Activated naive CD8-positive, alpha-beta T cell treated with anti-CD3 and anti-CD28 coated beads for 36 hours (primary cell): ENCODE measurements at places on chromosomes 12 and 14. TPM values are rescaled to one million over a fixed set of nuclear protein-coding genes. Genes with fewer than 3 reads are reported as not detected.

DNA sequence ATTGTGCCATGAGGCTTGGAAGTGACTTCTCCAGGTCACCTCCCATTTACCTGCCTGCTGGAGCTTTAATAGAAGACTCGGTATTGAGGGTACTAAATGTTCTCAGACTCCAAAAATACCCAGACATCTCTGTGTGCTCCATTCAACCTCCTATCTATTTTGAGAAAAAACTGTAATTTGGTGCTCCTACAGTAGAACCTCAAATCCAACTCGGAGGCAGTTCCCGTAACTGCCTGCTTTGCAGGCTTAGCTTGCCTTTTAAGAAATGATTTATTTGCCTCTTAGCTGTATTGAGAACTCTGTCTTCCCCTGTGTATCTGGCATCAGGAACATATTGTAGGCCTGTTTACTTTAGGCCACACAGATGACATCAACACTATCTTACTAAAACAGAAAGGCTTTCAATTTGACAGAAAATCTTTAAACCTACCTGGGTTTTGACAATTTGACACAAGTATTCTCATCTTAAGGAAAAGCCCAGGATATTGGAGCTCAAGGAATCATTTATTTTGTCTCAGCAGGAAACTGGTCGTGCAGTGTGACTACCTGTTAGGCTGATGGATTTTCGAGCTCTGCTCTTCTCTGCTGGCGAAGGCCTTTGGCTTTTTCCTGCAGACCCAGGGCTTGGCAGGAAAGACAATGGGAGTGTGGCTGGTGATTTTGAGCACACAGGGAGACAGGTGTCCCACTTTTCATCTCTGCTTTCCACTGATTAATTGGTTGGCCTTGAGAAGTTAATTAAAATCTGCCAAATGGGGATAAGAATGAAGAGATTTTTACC is 314.8 kb downstream of the SNAPC1 start:
- no peak for DNase-seq

DNA sequence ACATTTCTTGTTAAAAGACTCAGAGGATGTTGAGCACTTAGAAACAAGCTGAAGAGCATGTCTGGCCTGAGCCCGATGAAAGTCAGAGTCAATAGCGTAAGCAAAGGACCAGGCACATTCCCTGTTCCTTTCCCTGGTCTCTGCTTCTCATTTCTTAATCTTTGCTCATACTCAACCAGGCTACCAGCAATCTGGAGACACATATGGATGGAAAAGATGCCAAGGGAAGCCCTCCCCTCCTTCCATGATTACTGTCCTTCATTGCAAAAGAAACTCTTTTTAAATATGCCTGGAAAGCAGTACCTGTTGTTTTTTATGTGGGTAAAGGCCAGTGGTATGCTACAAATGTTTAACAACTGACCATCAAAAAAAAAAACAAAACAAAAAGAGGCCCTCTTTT is 44.2 kb upstream of the PLEKHG7 start:
- DNase-seq = no peak

GRCh38 chr14:88045705-88046104 is 40.8 kb downstream of the GPR65 start:
- no peak for DNase-seq

GRCh38 chr12:78177298-78177697 is 346.6 kb downstream of the NAV3 start:
- no peak for DNase-seq

GRCh38 chr12:48977290-48978281 is 536 bp upstream of the WNT1 start:
- peak; percentile 90 for DNase-seq

DNA sequence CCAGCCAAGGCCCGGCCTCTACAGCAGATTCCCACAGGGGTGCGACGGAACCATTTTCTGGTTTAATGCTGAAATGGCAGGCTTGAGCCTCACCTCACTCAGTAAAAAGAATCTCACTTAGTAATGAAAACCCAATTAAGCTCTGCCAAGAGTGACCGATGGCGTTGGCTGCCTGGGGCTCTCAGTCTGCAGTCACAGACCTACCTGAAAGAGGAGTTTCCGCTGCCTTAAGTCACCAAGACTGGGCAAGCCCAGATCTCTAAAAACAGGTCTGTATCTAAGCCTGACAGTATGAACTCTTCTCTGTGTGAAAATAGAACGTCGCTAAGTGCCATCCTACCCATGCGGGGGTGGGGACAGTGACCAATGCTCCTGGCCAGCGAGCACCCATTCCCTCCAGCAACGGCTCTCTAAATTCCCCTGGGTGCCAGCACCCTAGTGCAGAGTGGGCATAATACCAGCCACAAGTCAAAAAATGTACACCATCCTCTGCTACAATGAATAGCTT is 107.3 kb downstream of the FOXN3 start:
- no peak for DNase-seq

DNA sequence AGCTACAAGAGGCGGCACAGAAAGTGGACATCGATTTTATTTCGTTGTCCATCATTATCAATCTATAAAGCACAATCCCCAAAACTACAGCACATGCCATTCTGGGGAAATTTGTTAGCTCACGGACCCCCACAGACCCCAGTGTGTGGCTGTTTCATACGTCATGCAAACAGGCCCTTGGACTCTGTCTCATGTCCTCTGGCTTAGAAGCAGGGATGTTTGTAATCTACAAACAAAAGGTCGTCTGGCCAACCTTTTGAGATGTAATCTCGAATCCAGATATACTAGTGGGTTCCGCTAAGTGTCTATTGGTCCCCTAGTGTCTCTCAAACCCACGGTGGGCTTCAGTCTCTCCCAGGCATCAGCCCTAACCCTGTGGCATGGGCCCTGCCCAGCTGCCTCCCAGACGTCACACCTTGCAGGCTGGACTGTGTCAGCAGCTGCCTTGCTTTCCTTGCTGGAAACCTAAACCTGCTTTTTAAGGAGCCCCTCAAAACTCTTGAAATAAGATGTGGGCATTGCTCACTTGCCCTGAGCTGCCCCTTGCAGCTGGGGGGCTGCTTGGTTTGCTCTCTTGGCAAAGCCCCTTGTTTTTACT is 220.8 kb downstream of the ZFP36L1 start:
- no peak for DNase-seq

GRCh38 chr14:71824816-71825215 is 107.4 kb upstream of the RGS6 start:
- DNase-seq = no peak

- DNase-seq = no peak
Observed at GRCh38 chr12:51475543-51475942, 50.9 kb downstream of the SLC4A8 start.

DNA sequence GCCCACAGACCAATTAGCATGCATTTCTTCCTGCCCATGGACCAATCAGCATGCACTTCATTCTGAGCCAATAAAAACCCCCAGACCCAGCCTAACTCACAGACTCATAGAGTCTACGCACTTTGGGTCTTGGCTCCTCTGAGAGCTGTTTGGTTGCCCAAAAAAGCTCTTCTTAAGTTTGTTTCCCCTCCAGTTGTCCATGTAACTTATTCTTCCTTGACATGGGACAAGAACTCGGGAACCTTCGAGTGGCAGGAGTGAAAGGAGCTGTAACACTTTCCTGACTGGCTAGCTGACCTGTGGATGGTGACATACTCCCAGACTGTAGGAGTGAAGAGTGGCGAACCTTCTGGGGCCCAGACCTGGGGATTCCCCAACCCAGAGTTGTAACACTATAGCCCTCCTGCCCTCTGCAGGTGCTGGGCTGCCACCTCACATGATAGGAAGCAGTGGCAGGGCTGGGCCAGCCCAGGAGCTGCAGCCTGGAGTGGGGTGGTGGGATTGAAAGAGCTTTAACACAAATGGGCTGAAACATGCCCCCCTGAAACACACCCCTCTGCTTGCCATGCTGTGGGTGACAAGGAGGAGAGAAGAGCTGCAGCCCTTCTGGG is 4.4 kb upstream of the BTBD7 start:
- DNase-seq = peak; percentile 36

- peak; percentile 67 for DNase-seq
Observed at GRCh38 chr14:100237735-100238418, 1.1 kb upstream of the YY1 start.

GRCh38 chr14:23349156-23349845 is 3.4 kb downstream of the SLC22A17 start:
- no peak for DNase-seq

DNA sequence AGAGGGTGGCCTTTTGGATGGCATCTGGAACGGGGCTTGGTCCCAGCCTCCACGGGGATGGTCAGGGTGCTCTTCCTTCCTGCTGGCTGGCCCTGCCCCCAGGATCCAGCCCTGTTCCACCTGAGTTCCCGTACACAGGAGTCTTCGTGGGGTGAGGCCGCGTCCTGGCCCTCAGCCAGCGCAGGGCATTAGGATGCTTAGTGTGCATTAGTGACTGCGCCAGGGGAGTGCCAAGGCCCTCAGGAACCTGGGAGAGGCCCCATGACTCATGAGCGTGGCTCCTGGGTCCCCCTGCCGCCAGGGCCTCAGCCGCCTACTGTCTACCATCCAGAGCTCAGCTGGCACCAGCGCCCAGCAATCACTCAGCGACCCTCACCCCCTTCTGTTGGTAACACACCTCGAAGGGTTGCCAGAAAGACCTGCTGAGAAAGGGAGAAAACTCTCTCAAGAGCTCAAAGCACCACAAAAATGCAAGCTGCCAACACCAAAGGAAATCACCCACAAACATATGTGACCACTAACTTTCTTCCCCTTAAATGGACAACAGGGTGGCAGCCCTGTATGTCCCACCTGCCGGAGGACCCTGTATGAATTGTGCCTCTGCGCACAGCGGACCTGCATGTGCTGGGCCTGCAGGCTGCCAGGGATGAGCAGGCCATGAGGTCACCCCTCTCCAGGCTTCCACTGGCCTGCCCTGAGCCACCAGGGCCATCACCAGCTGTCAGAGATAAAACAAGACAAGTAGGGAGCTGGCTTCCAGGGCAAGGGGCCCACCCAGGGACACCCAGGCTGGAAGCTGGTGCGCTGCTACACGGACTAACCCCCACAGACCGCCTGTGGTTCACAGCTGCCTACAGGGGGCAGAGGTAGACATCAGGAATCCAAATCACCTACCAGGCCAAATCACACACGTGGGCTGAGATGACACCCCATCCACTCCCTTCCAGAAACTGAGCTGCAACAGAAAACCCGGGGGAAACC is 28.7 kb downstream of the CCDC85C start:
- no peak for DNase-seq

DNA sequence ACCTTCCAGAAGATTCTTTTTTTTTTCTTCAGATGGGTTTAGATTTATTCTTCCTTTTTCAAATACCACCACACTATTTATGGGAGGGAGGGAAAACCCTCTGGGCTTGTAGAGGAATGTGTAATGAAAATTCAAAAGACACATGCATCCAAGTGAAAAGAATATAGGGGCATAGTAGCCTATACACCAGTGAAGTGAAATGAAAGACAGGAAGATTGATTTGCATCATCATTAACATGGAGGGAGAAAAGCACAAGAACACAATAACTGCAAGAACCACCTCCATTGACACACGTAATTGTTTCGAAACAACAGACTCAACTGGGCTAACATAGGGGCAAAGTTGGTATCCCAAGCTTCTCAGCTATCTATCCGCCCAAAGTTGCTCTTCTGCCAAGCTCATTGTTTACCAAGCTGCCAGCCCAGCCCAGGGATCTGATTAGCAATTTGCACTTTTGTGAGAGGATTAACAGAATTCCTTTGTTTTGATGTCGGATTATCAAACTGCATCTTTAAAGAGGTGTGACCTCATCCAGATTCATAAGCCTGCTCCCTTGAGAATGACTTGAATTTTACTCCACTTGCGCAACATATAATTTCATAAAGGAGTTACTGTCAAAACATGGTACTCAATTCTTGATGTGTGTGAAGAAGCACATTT is 430.5 kb upstream of the SOX5 start:
- no peak for DNase-seq

- DNase-seq = no peak
Observed at GRCh38 chr12:71164568-71165197, 6.9 kb upstream of the TSPAN8 start.

DNA sequence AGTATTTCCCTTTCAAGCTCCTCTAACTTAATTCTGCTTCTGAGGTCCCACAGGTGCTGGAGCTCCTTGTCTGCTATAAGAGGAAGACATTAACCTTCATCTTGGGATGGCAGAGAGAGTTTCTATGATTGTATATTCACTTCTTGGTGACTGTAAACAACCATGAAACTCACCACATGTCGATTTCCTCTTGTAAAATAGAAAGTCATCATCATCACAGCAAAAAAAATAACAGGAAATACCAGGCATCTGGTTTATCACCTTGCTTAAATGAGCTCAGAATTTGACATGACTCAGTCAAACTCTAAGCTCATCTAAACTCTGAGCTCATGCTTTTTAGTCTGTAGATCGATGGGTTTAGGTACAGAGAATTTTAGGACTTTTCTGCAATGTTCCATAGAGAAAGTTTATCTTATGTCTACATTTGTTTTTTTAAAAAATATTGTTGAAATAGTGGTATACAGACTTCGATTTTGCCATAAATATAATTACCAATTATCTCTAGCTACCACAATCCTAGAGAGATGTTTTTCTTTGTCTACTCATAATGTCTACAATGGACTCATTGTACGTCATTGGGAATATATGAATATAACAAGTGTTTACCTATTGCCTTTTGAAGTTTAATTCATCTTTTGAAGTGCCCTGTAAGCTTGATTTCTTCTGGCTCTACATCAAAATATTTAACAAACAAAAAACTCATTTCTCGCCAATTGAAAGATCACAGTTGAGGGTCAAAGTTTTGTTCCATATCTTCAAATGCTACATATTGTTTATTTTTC is 58.4 kb downstream of the IGF1 start:
- no peak for DNase-seq

GRCh38 chr14:72869407-72870329 is 24.2 kb downstream of the DPF3 start:
- DNase-seq = no peak

- DNase-seq = no peak
Observed at GRCh38 chr14:93234798-93235197, 27.7 kb downstream of the UBR7 start.

- DNase-seq = no peak
Observed at GRCh38 chr12:96513681-96514080, 24.3 kb downstream of the CFAP54 start.

GRCh38 chr12:93376436-93377251 is 1.1 kb upstream of the NUDT4 start:
- DNase-seq = no peak

The PIWIL1 gene
- total RNA-seq = not detected

The CLEC4C gene
- total RNA-seq = not detected

The ART4 gene
- total RNA-seq = not detected

The TULP3 gene
- total RNA-seq = 6.2 TPM

The C12orf50 gene
- total RNA-seq = not detected

The BDKRB2 gene
- not detected for total RNA-seq

The CMA1 gene
- 0.50 TPM for total RNA-seq

The TMTC2 gene
- total RNA-seq = 1.4 TPM

The KRT78 gene
- total RNA-seq = not detected

The ARMH4 gene
- not detected for total RNA-seq

The HOXC11 gene
- not detected for total RNA-seq

The EGLN3 gene
- total RNA-seq = 1.4 TPM

The FIGNL2 gene
- total RNA-seq = 0.29 TPM

The NPAS3 gene
- total RNA-seq = not detected

The KRT79 gene
- 0.96 TPM for total RNA-seq

The NEUROD4 gene
- total RNA-seq = not detected
